Mesothelial cell of epicardium (in vitro differentiated cells): ENCODE measurements at places on chromosomes 6 and 20.

DNA sequence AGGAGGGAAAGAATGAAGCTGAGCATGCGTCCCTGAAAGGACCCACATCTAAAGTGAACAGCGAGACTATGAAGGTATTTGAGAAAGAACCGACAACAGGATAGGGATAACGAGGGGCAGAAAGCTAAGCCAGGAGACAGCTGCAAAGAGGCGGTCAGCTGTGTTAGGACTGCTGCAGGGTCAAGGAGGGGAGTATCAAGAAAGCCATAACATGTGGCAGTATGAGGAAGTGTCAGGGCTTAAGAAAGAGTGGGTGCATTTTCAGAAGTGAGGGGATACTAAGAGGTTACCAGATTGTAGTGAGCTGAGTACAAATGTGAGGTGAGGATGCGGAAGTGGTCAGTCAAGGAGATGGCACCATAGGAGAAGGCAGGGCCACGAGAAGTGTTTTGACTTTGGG, 21.2 kb downstream of the MYLIP start:
- DNase-seq = no peak

DNA sequence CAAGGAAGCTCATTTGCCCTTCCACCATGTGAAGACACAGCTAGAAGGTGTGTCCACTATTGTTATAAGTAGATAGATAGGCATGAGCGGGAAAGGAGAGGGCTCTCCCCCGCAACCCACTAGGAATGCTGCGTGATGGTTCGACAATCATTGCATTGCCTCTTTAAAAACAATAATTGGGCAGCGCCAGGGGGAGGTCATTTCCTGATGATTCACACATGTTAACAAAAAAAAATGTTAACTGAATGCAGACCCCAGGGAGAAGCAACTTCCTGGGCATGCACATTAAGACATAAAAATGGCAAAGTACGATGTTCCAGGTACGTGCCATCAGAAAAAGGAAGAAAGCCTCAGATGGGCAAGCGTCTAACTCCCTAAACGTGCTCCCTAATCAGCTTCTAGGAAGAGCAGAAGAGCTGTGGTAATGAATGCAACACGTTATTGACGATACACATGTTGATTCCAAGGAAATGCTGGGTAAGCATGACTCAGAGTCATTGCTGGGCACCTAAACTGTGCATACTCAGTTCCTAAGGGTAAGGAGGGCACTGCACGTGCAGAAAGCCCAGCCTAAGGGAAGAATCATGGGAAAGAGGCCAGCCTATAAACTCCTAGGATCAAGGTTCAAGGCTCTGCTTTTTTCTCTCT, 113.7 kb downstream of the FAM217A start:
- DNase-seq = no peak

DNA sequence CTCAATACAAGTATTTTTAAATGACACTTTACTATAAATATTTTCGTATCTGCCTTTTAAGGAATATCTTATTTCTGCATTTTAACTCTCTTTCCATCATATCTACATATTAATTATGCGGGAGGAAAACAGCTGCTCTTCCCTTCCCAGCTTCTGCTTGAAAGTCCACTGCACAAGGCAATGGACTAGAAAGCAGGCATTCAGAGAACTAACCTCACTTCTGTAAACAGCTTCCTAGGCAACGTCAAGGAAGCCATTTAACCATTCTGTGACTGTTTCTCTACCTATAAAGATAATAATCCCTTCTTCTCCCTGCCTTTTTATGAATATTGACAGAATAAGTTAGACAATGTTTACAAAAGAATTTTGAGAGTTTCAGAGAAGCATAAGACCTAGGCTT, 319.4 kb downstream of the BTBD9 start:
- DNase-seq = no peak

GRCh38 chr20:1376007-1376406, 16.8 kb downstream of the FKBP1A start:
- DNase-seq = no peak

GRCh38 chr6:136015531-136015930, 164.0 kb downstream of the PDE7B start:
- no peak for DNase-seq

DNA sequence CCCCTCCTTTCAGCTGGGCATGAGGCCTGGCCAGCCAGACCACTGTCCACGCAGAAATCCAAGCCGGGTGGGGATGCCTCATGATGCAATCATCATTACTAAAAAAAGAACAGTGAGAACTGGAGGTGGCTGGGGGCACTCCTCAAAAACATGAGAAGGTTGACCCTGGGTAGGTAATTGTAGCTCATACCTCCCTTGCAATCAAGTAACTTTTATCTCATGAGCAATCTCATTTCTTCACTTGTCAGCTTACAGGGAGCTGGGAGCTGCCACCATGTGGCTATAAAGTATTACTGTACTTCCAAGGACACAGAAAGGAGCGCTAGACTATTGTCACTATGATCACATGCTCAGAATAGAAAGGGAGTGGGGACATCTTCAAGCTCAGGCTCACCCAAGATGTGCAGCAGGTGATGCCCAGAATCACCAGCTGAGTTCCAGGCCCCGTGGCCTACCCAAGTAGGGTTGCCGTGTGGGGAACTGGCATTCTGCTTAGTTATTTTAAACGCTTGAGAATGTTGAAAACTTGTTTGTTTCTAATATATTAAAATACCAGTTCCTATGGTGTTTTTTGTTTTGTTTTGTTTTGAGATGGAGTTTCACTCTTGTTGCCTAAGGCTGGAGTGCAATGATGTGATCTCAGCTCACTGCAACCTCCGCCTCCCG, 3.0 kb upstream of the CDH26 start:
- no peak for DNase-seq

DNA sequence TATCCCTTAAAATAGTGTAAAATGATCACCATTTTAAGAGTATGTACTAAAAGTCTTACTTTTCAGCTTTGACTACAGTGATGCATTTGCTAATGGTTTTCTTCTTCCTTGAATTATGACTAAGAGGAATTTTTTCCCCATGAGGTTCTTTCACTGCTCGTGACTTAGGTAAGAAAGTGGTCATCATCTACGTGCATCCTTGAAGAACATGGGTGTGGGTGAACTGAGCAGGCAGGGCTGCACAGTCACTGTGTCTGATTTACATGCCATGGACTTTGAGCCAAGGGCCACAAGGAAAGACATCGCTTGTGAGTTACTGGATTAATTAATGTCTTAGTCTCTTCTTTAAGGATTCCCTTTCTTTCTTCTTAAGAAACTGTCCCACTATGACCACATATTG, 33.3 kb downstream of the NQO2 start:
- no peak for DNase-seq

DNA sequence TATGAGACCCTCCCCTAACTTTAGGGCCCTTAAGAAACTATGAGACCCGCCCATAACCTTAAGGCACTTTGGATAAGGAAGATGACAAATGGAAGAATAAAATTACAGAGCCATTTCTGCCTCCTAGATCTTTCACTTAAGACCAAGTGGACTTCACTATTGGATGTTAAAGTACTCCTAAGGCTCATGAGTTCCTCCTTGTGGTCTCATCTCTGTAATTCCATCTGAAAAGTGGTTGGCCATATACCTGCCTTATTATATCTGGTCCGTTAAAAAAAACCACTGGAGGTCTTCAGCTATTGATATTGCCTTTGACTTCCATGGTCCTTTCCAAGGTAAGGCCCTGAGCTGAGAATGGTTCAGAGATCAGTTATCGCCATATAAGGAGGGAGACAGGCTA, 310.3 kb downstream of the EYA4 start:
- DNase-seq = no peak

DNA sequence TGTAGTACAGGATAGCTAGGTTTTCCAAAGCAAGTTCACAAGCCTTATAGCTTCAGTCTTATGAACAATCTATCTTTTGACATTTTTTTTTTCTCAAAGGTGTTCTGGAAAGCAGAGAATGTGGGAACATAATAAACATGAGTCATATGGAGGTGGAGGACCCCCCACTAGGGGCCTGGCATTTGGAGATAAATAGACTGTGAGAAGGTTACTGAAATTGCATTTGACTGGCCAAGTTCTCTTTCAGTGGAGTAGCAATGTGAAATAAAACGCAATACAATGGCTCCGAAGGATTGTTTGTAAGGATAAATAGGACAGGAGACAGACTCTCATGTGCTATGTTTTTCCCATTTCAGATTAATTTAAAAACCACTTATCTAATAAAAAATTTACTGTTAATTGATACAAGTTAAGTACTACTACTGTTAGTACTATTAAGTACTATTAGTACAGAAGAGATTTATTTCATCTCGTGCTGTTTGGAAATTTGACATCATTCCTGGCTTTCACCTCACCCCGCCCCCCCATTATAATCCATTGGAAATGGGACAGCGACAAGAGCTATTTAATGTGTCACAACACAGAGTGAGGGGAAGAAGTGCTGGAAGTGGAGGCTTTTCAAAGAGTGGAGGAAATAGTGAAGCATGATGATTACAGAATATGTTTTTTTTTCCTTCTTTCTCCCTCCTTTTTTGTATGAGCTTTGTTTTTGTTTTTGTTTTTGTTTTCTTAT, 122.6 kb upstream of the ID4 start:
- DNase-seq = no peak

GRCh38 chr20:59120491-59120890, 43.1 kb upstream of the ZNF831 start:
- DNase-seq = no peak

DNA sequence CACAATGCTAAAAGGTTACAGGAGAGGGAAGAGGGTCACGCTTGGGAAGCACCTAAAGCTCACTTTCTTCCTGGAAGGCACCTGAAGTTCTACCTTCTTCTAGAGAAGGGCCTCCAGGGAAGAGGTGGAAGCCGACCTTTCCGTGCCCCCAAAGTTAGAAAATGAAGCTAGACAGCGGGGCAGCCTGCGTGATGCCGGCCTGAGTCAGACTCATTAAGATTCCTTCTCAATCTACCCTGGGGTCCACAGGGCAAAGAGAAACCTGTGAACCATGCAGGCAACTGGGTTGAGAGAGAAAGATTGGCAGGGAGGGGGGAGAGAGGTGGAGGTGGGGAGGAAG, 54.8 kb upstream of the CCDC167 start:
- DNase-seq = no peak

DNA sequence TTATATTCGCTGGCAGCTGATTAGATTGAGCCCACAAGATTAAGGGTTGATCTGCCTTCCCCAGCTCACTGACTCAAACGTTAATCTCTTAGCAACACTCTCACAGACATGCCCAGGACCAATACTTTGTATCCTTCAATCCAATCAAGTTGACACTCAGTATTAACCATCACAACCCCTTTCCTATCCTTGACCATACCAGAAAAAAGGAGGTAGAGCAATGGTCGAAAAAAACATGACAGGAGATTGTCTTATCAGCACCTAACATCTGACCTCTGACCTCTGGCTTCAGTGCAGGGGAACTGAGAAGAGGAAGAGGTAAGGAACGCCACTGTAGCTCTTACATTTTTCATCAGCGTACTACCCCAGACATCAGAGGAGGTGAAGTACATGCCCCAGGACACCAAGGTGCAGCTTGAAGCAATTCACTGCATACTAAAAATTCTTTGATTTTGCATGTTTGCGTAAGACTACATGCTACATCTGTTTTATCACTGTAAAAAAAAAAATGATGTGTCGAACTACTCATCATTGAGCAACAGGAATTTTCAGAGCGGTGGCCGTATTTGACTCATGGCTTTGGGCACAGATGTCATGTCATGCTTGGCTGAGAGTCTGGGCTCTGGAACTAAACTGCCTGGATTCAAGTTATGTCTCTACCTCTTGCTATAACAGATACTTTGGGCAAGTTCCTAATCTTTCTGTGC, 188.0 kb upstream of the TAB2 start:
- no peak for DNase-seq

DNA sequence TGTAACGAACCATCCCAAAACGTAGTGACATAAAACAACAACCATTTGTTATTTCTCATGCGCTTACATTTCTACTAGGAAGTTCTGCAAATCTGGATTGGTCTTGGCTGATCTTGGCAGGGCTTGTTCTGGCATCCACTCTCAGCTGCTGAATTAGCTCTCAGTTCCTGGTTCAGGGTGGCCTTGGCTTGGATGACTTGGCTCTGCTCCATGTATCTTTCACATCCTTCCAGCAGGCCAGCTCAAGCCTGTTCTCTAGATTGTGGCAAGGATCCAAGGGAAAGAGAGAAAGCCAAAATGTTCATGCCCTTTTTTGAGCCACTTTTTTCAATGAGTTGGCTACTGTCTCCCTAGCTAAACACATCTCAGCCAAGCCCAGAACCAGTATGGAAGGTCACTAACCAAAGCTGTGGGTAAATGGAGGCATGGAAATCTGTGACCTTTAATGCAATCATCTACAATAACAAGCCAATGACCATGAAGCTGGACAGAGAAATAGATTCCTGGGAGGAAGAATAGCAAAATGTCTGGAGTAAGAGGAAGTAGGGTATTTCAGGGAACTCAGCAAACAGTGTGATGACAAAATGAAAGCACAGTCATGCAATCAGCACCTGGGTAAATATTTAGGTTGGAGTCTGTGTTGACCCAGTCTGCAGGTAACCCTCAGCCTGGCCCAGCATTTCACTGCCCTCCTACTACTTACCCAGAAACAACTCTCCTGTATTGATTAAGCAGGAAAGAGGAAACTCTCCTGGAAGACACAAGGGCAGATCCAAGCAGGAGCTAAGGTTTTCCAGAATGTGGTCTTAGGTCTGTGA, 32.7 kb upstream of the SNAP25 start:
- no peak for DNase-seq

GRCh38 chr6:170388113-170388512, 81.6 kb downstream of the FAM120B start:
- no peak for DNase-seq

DNA sequence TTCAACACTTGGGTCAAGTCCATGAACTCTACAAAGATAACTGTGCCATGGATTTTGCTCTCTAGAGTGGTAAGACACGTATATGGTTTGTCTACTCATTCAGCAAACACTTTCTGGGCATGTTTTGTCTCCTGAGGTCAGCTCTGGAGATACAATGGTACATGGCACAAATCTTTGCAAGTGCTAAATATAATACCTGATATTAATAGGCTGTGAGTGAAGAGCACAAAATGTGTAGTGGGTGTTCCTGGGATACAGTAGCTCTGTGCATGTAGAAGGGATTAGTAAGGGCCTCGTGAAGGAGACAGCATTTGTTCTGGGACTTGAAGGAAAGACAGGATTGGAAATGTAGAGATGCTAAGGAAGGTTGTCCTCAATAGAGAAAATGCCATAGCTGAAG, 360.9 kb downstream of the BCKDHB start:
- no peak for DNase-seq

DNA sequence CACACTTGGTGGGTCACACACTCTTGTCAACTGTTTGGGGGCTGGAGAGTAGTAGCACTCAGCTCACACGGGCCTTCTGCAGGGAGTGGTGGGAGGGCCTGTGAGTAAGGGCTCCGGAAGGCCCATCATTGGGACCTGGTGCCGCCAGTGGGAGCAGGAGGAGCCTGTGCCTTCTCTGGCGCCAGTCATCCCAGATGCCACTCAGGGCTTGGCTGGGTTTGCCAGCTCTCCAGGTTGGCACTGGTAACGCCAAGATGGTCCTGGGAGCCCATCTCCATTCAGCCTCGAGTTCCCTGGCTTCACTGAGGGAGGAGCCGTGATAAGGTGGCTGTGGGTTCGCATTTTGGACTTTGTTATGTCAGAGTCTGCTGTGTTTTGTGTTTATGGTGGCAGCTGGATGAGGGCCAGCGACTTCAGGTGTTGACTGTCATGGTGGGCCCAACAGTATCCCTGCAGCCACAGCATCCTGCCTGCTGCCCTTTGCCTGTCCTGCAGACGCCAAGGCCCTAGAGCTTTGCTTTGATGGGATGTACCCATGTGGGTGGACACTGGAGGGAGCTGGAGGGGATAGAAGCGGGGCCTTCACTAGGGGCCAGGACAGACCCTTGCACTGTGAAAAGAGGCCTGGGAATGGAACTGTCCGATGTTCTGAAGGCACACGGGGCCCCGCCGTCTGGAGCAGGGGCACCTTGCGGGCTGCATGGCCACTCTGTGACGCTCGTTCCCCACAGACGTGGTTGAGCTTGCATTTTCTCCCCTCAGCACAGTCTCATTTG, 13.3 kb upstream of the DNAJC5 start:
- DNase-seq = no peak
